Stimulated activated CD4-positive, alpha-beta T cell treated with anti-CD3 and anti-CD28 coated beads, Interleukin-12 subunit alpha, Interleukin-12 subunit beta, amount 100 ng/mL, for 4 hours (primary cell): ENCODE measurements at places on chromosomes 1 and 21.

DNA sequence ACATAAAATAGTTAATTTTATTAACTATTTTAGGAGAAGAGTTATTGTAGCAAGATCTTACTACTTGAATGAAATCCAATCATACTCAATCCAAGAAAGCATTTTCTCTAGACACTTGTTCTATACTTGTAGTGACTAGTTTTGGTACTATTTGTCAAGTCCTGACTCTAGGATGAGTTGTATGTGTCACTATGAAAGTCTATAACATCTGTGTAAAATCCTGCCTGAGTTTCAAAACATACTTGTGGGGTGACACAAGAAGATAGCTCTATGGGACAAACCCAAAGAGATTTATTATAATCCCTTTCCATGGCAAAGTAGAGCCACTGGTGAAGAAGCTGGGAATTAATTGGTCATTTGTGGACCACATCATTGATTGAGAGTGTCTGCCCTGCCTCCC lies 1042.2 kb upstream of the ADGRL4 start:
- DNase-seq = no peak

GRCh38 chr1:93262645-93263044 lies 82.1 kb downstream of the CCDC18 start:
- no peak for DNase-seq

DNA sequence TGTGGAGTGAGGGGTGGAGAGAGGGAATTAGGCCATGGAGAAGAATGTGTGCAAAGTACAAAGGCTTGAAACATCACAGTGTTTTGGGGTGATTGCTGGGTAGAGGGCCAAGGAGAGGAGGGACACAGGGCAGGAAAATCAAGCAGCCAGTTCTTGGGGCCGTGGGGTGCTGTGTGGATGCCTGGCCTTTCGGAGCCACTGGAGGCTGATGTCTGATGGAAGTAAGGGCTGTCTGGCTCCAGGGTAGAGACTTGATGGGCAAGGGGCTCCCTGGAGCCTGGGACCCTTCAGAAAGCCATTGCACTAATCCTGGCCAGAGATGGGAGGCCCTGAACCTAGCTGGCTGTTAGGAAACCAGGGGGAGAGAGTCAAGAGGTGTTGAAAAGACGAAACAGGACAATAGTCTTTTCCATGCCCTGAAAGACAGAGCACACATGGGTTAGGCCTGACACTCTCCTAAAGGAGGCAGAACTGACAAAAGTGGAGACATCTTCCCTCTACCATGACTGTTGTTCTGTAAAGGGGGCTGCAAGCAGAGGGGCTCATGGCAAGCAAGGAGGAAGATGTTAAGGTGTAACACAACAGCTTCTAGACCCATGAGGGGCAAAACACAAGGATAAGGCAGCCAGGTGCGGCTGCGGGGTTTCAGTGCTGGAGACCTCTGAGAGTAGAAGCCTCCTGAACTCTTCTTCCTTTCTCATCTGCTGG lies 21.0 kb downstream of the ATF3 start:
- DNase-seq = no peak

- no peak for DNase-seq
Observed at GRCh38 chr1:164902491-164902890, 343.5 kb downstream of the PBX1 start.

GRCh38 chr1:199054694-199055093 lies 415.9 kb downstream of the PTPRC start:
- DNase-seq = no peak

- no peak for DNase-seq
Observed at GRCh38 chr21:41403331-41403730, 22.7 kb upstream of the MX1 start.

- DNase-seq = no peak
Observed at GRCh38 chr1:114986286-114986685, 43.3 kb upstream of the TSHB start.

- no peak for DNase-seq
Observed at GRCh38 chr1:66332548-66332901, 201.4 kb upstream of the SGIP1 start.

DNA sequence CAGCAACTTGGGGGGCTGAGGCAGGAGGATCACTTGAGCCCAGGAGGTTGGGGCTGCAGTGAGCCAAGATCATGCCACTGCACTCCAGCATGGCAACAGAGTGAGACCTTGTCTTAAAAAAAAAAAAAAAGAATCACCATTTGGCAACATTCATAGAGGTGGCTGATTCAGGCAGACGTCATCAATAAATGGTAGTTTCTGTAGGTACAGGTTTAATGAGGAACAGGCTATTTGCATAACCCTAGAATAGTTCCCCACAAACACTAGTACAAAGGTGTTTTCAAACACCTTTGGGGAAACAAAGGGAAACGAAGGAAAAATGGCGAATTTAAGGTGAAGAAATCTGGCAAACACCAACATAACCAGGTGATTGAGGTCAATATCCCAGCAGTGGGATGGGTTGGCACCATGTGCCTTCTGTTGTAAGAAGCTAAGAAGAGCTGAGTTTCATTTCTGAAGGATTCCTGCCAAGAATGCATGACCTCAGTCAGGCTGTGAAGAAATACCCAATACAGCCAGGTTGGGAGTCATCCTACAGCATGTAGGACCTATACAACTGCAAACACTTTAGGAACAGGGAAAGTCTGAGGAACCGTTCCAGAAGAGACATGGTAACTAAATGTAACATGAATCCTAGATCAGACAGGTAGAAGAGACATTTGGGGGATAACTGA lies 5.6 kb downstream of the LPAR3 start:
- DNase-seq = no peak

- DNase-seq = no peak
Observed at GRCh38 chr1:182110635-182111034, 49.1 kb upstream of the ZNF648 start.

DNA sequence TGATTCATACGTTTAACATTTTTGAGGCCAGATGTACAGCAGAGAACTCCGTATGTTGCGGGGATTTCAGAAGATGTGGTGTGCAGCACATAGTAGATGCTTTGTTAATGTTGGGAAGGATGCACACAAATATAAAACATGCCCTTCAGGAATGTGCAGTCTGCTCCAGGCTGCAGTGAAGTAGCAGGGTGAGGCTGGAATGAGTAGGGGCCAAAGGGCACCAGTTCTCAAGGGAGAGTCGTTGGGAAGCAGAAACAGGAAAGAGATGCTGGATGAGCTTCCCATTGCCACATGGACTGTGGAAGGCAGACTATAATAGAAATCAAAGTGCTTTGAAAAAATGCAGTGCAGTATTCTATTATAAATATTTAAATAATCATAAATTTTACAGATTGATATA lies 126.9 kb downstream of the NOS1AP start:
- DNase-seq = no peak

DNA sequence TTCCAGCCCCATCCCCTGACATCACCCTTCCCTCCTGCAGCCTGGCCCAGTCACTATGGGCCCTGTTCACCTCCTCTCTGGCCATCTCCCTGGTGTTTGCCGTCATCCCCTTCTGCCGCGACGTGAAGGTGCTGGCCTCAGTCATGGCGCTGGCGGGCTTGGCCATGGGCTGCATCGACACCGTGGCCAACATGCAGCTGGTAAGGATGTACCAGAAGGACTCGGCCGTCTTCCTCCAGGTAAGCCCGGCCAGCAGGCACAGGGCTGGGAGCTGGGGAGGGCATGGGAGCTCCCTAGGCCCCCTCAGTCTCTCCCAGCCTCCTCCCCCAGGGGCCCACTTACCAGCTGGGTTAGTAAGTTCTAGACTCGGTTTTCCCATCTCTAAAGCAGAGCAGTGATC lies 52.1 kb downstream of the ELK4 start:
- no peak for DNase-seq

DNA sequence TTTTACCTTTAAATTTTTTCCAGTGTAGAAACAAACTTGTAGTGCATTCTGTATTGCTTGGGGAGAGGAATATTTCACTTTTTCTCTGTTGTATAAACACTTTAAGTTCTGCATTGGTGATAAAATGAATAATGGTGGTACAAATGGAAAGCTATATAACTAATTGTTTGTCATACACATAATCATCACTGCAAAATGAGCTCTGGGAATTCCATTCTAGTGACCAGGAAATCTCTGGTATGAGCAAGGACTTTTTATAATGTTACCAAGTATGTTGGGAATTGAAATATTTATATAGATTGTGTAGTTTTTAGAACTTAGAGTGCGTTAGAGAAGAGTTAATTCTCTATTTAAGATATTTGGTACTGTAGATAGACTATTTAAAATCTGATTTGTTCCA lies 5.0 kb upstream of the FMN2 start:
- DNase-seq = no peak

DNA sequence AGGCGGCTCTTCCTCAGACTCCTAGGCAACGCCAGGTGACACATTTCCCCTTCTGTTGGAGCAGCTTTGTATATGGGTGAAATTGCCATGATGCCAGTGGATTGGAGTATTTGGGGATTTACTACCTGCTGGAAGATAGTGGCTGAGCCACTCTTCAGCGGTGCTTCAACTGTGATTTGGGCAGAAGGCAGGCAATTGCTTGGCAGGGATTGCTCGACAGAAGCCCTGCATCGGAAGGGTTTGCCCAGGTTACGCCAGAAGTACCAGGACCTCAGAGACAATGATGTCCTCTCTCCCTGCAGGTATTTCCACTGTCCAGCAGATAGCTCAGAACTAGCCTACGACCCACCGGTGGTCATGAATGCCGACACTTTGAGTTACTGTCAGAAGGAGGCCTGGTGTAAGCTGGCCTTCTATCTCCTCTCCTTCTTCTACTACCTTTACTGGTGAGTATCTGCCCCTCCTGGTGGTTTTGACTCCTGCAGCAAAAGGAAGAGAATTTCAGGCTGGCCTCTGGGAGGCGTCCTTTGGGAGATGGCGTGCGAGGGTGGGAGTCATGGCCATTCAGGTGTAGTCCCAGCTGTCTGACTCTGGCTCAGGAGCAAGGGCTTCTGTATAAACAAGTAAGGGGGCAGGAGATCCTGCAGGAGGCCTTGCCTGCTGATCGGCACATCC lies 118.3 kb downstream of the CNIH3 start:
- no peak for DNase-seq

GRCh38 chr1:200535605-200536004 lies 84.9 kb downstream of the KIF14 start:
- peak; percentile 3 for DNase-seq

DNA sequence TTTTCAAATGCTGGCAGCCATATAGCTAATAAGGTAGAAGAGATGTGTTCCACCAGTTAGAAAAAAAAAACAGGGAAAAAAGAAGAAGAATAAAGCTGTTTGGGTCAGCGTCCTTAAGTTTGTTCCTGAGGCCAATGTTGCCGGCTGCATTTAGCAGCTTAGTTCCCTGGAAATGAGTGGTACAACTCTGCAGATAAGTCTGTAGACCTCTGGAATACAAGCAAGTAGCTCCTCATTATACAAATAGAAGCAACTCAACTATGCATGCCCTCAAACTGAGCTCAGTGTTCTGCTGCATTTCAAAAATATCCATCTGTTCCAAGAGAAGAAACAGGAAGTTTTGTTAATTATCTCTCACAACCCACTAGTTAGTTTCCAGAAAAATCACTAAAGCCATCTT lies 181.2 kb upstream of the PKN2 start:
- DNase-seq = no peak

GRCh38 chr1:180116964-180117763 lies 37.5 kb upstream of the QSOX1 start:
- DNase-seq = no peak

- no peak for DNase-seq
Observed at GRCh38 chr1:9028921-9029705, 2.9 kb upstream of the SLC2A7 start.

- no peak for DNase-seq
Observed at GRCh38 chr1:75672528-75673393, 51.7 kb upstream of the ACADM start.

- DNase-seq = no peak
Observed at GRCh38 chr1:115977499-115978258, 1.4 kb downstream of the SLC22A15 start.

GRCh38 chr21:21712748-21713520 lies 714.7 kb downstream of the NCAM2 start:
- no peak for DNase-seq

DNA sequence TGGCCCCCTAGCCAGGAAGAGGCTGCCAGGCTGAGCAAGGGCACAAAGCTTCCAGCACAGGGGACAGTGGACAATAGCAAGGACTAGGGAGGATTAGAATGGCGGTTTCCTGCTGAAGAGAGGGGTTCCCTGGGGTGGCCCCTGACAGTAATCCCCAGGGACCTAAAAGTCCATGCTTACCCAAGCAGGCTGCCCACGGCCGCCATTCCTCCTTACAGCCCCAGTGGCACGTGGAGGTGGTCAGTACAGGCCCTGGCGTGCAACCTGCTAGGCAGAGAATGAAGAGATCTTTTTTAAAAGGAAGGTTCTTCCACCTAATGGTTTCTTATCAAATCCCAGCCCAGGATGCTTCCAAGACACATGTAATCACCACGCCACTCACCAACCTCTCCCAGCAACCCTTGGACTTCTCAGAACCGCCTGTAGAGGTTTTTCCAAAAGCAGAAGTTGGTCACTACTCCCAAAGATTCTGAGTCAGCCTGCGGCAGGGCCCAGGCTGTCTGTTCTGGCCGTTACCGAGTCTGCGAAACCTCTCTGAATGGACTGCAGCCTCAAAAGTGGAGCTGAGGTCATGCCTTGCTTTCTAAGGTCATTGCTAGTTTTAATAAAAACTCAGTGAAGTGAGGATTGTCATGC lies 926 bp downstream of the MRPL55 start:
- no peak for DNase-seq

- DNase-seq = no peak
Observed at GRCh38 chr1:89081005-89081404, 16.0 kb upstream of the GBP1 start.

- DNase-seq = no peak
Observed at GRCh38 chr1:196563768-196564167, 44.5 kb downstream of the KCNT2 start.

GRCh38 chr1:181090641-181091126 lies 2.2 kb downstream of the IER5 start:
- DNase-seq = no peak

- DNase-seq = no peak
Observed at GRCh38 chr1:181133969-181134418, 45.5 kb downstream of the IER5 start.

DNA sequence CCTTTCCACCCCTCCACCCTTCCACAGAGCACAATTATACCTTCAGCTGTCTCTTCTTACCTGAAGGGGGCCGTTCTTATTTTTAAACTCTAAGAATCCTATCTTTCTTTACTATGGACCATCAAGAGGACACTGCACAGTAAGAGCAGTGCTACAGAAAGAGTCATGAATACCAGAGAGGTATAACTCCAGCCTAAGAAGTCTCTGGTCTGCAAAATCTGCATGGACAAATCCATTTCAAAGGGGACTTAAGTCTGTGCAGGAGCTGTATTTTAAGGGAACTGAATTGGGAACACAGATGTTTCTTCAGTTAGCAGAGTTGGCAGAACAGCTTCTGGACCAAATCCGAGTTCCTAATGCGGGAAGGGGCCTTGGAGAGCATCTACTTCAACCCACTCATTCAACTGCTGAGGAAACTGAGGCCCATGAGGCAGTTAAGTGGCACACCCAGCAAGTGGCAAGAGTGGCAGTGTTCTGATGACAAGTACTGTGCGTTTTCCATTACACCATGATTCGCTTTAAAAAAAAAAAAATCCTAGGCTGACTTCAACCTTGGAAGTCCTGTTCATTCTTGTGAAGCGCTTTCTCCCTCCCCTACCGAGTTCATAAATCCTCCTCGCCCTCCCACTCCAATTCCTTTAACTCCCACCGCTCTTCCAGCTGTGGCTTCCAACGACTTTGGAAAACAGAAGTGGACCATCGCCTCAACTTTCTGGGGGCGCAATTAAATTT lies 1.8 kb downstream of the PLPP3 start:
- no peak for DNase-seq

- no peak for DNase-seq
Observed at GRCh38 chr1:32791881-32792280, 25.3 kb downstream of the YARS1 start.
